ENCODE measurements at places on chromosomes 6 and 20.

GRCh38 chr6:142323377-142323776 lies 21.6 kb downstream of the ADGRG6 start:
- peak; percentile 46 for DNase-seq

DNA sequence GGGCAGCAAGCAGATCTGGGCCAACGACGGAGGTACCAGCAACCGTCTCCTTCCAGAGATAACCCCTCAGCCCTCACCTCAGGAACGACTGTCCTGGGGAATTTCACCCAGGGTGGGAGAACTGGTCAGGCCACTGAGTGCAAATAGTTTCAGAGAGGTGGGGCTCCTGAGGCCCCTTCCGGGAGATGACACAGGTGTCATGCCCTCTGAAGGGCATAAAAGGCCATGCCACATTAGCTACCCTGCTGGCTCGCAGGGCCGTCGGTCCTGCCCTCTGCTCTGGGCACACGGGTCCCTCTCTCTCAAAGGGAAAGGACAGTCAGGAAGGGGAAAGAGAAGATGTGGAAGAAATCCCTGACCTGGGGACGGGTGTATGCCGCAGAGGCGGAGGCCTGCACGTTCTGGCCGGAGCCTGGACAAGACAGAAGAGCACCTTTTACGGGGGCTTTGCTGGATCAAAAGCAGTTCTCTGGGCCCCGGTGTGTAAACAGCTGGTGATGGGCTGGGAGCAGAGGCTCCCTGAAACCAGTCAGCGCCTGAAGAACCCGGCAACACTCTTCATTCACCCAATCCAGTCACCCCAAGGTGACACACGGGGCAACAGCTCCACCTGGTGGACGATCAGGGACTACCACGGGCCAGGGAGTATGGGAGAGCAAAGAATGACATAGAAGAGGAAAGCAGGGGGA lies 6.4 kb upstream of the TAF8 start:
- DNase-seq: peak; percentile 23

- DNase-seq: peak; percentile 63
These were observed 42.9 kb downstream of the CDH26 start for GRCh38 chr20:60001108-60001507.

GRCh38 chr20:32463642-32464400 lies 105.7 kb downstream of the ASXL1 start:
- no peak for DNase-seq

GRCh38 chr6:25435416-25435985 lies 156.3 kb downstream of the CARMIL1 start:
- DNase-seq: no peak

DNA sequence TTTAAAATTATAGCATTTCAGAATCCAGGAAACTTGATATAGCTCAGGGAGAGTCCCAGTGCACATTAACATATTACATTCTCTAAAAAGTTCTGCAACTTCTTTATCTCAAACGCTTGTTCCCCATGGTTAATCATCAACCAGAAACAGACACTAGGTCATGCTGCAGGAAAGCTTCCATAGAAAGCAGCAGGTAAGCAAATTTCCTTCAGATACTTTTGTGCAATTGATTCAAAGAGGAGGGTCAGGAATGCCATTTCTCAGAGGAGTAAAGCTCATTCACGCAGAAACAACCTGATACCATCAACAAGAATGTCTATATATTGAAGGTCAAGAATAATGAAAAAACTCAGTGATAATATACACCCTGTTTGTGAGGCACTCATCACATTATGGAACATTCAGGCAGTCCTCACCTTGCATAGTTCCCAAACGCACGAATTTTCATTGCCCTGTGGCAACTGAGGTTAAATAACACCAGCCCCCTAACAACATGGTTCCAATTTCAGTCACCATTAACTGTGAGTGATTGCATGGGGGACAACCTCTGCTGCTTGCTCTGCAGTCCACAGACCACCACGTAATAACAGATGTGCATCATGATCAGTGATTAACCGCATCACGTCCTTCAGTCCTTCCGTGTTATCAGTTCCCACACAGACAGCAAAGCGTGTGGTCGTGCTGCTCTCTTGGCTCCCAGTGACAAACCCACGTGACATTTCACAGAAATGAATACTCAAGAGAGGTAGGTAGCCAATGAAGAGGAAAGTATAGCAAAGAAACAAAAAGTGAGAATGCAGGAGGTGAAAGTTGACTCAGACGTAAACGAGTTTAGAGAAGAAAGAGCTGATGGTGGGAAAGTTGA lies 95.7 kb downstream of the LY86 start:
- DNase-seq: no peak

GRCh38 chr6:14207448-14207847 lies 89.9 kb downstream of the CD83 start:
- no peak for DNase-seq

GRCh38 chr6:106426250-106426970 lies 65.9 kb downstream of the CRYBG1 start:
- no peak for DNase-seq

GRCh38 chr6:152071843-152072242 lies 264.4 kb downstream of the ESR1 start:
- no peak for DNase-seq

GRCh38 chr6:162108041-162108440 lies 619.5 kb downstream of the PRKN start:
- DNase-seq: no peak

DNA sequence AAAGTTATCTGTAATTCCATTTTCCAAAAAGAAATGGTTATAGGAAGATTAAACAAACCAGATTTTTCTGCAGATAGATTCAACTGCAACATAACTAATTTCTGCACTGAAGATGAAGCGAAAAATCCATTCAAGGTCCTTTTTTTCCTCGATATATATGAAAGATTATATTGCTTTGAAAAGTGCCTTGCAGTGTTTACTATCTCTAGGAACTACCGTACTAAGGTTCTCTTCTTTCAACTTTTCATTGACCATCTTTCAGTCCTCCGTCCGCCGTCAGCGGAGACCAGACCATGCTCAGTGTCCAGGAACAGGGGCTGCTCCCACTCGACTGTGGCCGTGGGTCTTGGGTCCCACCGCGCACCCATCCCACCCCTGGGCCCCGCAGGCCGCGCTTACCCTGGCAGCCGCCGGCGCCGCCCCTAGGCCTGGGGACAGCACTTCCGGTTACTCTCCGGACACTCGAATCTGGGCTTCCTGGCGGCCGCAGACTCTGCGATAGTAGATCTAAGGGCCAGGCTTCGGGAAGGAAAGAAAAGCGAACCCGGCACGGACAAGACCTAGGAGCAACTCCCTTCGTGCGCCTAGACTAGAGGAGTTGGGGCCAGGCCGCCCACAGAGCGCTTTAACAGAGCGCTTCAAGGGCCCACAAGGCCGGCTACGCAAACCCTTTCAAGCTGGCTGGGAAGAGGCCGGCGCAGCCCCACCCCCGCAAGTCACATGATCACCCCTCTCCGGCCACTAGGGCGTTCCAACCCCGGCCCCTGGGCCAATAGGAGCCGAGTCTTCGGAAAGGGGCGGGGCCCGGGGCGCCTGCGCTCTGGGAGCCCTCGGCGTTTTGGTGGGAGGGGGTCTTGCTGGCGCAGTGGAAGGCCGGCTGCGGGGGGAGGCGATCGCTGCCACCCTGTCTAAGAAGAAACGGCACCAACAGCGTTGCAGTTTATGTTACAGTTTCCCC lies at the start of gene ZNF322:
ZNF322 (minus strand) TSS at position 705 of the 958 bp plus-strand sequence. CDS start 21,193 bp downstream, outside the sequence.
- peak; percentile 84 for DNase-seq

GRCh38 chr20:11067359-11067758 lies 393.6 kb upstream of the JAG1 start:
- DNase-seq: peak; percentile 81

GRCh38 chr6:83804886-83805285 lies 48.3 kb upstream of the RIPPLY2 start:
- DNase-seq: no peak

GRCh38 chr20:17751640-17752039 lies 51.9 kb downstream of the BANF2 start:
- no peak for DNase-seq

DNA sequence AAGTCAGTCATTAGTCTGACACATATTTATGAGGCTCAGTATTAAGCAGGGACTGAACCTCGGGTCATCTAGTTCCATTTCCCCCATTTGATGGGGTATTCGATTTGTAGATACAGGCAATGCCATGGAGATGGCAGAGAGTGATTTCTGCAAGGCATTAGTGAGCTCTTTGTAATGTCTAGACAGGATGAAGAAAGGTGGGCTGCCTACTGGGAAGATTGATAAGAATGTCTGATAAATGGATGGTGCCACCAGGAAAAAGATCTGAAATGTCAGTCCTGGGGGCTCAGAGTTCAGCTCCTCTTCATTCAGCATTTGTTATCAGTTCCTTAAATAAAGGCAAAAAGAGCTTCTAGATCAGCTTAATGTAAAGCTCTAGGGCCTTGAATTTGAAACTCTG lies 51.4 kb downstream of the HS3ST5 start:
- no peak for DNase-seq

GRCh38 chr20:46592580-46593362 lies 42.3 kb upstream of the OCSTAMP start:
- no peak for DNase-seq

DNA sequence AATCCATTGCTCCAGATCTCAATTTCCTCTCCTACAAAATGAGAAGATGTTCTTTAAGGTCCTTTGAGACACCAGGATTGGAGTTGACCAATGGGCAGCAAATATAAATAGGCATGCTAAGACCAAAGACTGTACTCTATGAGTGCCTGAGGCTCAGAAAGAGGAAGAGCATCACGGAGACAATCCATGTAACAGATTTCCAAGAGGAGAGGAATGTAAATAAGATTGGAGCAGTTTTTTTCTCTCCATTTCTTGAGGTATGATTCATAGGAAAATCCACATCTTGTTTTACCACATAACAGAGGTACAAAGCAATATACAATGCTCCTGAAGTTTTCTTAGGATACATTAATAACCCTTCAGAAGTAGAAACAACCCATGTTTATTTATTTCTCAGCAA lies 109.8 kb downstream of the UBE3D start:
- DNase-seq: no peak

DNA sequence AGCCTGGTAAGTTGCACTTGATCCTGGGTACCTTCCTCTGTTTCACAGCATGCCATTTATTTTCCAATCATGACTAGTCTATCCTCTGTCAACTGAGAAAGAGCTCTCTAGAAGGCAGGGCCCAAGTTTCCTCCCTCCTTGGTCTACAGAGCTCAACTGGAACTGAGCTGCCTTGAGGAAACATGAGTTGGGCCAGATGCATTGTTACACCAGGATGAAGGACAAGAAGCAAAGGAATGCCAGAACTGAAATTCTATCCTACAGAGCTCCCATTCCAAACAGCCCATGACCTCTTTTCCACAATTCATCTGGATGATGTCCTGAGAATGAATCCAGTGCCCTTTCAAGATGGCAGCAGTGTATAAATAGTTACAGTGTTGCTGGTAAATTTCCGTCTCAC lies 66.7 kb upstream of the E2F3 start:
- no peak for DNase-seq

DNA sequence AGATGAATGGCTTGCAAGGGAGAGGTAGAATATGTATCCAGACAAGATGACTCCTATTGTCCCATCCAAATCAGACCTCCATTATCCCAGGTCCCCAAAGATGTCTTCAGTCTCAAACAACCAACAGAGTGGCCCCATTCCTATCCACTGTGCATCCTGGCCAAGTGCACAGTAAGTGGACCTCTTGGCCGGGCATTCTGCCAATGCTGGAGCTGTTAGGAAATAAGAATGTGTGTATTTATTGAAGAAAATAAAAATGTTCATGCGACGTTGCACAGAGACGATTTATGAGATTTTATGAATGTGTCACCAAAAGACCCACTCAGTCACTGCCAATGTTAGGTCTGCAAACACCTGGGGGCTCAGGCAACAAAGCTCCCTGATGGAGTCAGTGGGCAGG lies 196.0 kb downstream of the MAFB start:
- no peak for DNase-seq

GRCh38 chr6:116463301-116463700 lies 2.1 kb downstream of the CALHM6 start:
- DNase-seq: no peak

GRCh38 chr6:132715204-132715603 lies 1.3 kb upstream of the VNN1 start:
- DNase-seq: no peak

DNA sequence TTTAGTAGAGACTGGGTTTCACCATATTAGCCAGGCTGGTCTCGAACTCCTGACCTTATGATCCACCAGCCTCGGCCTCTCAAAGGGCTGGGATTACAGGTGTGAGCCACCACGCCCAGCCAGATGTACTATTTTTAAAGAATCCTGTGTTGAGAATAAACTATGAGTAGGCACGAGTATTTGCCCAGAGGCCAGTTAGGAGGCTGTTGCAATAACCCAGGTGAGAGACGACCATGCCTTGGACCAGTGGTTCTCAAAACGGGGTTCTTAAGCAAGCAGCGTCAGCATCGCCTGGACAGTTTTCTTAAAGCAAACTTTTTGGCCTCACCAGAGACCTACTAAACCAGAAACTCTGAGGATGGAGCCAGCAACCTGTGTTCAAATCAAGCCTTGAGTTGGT lies 258.8 kb downstream of the ZNF217 start:
- DNase-seq: no peak

GRCh38 chr20:36550790-36551299 lies 9.5 kb downstream of the MYL9 start:
- DNase-seq: no peak

DNA sequence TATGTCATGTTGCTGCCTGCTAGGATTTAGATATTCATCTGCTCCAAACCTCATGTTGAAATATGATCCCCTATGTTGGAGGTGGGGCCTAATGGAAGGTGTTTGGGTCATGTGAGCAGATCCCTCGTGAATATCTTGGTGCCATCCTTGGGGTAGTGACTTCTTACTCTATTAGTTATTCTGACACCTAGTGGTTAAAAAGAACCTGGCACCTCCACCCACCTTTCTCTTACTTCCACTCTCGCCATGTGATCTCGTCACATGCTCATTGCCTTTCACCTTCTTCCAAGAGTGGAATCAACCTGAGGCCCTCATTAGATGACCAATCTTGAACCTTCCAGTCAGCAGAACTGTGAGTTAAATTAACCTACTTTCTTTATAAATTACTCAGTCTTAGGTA lies 549.4 kb upstream of the SYNCRIP start:
- no peak for DNase-seq

DNA sequence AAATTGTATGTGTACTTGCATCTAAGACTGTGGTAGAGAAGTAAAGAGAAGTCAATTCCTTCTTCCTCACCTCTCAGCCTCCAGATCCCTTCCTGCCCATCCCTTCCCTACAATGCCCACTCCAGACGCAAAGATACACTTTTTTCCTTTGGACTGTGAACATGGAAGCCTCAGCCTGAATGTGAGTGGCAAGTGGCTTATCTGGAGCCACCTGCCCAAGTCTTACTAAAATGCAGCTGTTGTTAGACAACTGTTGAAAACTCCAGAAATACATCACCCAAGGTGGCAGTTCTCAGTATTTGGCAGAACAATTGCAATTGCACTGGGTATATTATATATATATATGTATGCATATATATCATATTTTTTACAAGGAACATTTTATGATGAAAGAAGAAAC lies 7.5 kb downstream of the VGLL2 start:
- DNase-seq: no peak

- DNase-seq: no peak
These were observed 12.8 kb upstream of the PDYN start for GRCh38 chr20:2006452-2007361.
